ENCODE measurements at places on chromosomes 6 and 20. TPM values are rescaled to one million over a fixed set of nuclear protein-coding genes. Genes with fewer than 3 reads are reported as not detected.
A peak's percentile ranks its signal among the peaks of the same experiment; 100 is the strongest.

ATP5F1E gene
- total RNA-seq = 78.2 TPM

DNA sequence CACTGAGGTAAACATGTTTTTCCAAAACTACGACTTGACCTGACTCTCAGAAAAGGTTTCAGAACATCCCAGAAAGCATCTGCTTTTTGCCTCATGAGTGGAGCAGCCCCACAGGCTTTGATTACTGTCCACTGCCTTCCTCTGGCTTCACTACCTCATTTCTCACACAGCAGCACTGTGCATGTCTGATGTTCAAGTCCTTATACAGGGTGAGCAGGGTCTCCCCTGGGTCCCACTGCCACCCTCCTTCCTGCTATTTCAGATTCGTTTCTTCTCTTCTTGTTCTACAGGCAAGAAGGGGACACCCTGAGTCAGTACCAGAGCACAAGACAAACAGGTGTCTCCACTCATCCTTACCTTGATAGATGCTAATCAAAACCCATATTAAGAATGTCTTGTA, 64.7 kb upstream of the NFATC2 start:
- no peaks in the 10 kb centered on the region for H3K36me3 ChIP-seq
- H3K27ac ChIP-seq = no peak overlapping the region
- H3K4me3 ChIP-seq = no peak overlapping the region
- H3K27me3 ChIP-seq = no peaks in the 10 kb centered on the region
- H3K4me1 ChIP-seq = no peaks in the 10 kb centered on the region

DNA sequence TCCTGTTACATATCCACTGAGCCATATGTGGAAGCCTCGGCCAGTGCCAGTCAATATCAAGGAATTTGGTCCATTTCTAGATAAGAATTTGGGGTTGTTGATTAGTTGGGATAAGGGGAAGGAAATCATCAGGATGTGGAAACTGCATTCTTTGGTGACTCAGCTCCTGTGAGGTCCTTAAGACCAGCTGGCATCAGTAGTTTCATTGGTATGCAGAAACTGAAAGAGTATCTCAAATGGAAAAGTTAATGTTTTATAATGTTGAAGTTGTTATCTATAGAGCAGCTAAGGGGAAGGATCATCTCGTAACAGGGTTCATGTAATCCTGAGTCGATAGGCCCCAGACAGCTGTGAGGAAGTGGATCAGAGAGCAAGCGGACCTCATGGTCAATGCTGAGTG, 87.9 kb upstream of the PRND start:
- no peaks in the 10 kb centered on the region for H3K4me1 ChIP-seq
- no peaks in the 10 kb centered on the region for H3K27me3 ChIP-seq
- DNase-seq = no peak
- no peaks in the 10 kb centered on the region for H3K36me3 ChIP-seq

HLA-F gene
- 744 TPM for total RNA-seq

DNA sequence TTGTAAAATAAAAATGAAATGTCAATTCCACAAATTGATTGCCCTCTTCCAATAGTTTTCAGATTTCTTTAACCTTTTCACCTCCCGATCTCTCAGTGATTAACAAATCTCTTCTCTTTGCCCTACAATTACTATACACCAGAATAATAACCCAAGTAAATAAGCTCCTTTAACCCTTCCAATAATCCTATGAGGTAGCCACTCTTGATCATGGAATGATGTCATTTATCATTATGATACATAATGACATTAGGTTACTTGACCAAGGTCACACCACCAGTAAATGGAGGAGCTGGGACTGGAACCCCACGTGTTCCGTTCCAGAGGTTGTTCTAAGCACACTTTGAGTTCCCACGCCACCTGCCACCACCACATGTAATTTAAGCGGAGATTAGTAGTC, 54.8 kb downstream of the ADAT2 start:
- no peak for DNase-seq
- H3K27ac ChIP-seq = no peak overlapping the region
- H3K27me3 ChIP-seq = no peaks in the 10 kb centered on the region
- H3K4me1 ChIP-seq = peaks cover 24% of the 10 kb centered on the region
- H3K4me3 ChIP-seq = no peak overlapping the region
- H3K36me3 ChIP-seq = peaks cover 2% of the 10 kb centered on the region

SLC22A23 gene
- 5.6 TPM for total RNA-seq

GRCh38 chr6:159151266-159151855, 17.8 kb upstream of the FNDC1 start:
- DNase-seq = peak; percentile 40
- peaks cover 8% of the 10 kb centered on the region for H3K27me3 ChIP-seq
- H3K4me3 ChIP-seq = no peak overlapping the region
- no peak overlapping the region for H3K27ac ChIP-seq
- H3K36me3 ChIP-seq = peaks cover 10% of the 10 kb centered on the region

- no peaks in the 10 kb centered on the region for H3K36me3 ChIP-seq
- no peak for DNase-seq
- H3K27me3 ChIP-seq = no peaks in the 10 kb centered on the region
- no peak overlapping the region for H3K4me3 ChIP-seq
- H3K27ac ChIP-seq = peak overlapping the region; percentile 71
Measured at GRCh38 chr6:41726876-41727275, 8.5 kb downstream of the TFEB start.

GRCh38 chr6:130743175-130743574, 84.0 kb upstream of the SMLR1 start:
- H3K27ac ChIP-seq = no peak overlapping the region
- no peak for DNase-seq
- H3K4me3 ChIP-seq = no peak overlapping the region
- no peaks in the 10 kb centered on the region for H3K27me3 ChIP-seq

DNA sequence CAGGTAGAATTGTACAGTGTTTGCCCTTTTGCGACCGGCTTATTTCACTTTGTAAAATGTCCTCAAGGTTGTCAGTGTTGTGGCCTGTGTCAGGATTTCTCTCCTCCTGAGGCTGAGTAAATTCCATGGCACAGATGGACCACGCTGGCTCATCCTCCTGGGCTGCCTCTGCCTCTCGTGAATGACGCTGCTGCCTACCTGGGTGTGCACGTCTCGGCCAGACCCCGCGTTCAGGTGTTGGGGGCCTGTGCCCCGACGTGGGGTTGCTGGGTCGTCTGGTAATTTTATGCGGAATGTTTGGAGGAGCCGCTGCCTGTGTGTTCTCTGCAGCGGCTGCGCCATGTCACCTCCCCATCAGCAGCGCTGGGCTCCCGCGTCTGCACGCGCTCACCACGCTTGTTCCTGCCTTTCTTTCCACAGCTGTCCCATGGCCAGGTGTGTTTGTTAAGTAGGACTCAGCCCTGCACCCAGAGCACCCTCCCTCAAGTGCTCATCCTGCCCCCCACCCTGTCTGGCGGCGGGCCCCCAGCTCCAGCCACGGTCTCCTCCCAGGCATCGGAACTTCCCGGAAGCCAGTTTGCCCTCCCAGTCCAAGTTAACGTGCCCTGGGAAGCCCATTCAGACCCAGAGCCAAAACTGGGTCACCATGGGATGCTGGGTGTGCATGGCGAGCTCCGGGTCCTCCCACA, 36.1 kb upstream of the CHRNA4 start:
- no peaks in the 10 kb centered on the region for H3K4me1 ChIP-seq
- H3K4me3 ChIP-seq = no peak overlapping the region
- no peaks in the 10 kb centered on the region for H3K36me3 ChIP-seq
- no peak overlapping the region for H3K27ac ChIP-seq

NOTCH4 gene
- total RNA-seq = 1.8 TPM

GRCh38 chr6:118198746-118199145, 291.7 kb downstream of the SLC35F1 start:
- no peaks in the 10 kb centered on the region for H3K27me3 ChIP-seq
- DNase-seq = no peak
- no peaks in the 10 kb centered on the region for H3K4me1 ChIP-seq

MAPK13 gene
- total RNA-seq = 38.7 TPM

PLTP gene
- total RNA-seq = not detected

- no peaks in the 10 kb centered on the region for H3K4me1 ChIP-seq
- no peak for DNase-seq
- H3K36me3 ChIP-seq = no peaks in the 10 kb centered on the region
- no peak overlapping the region for H3K4me3 ChIP-seq
Measured at GRCh38 chr6:168582571-168582981, 141.6 kb downstream of the SMOC2 start.

GRCh38 chr20:407953-408842, at the start of gene RBCK1:
RBCK1 (plus strand) TSS chr20:408299; CDS start chr20:408758, 459 bp downstream.
- peak within 1 kb of the TSS; percentile 96 for H3K27ac ChIP-seq
- peaks cover 22% of the 10 kb centered on the region for H3K36me3 ChIP-seq
- no peaks in the 10 kb centered on the region for H3K27me3 ChIP-seq
- peaks cover 23% of the 10 kb centered on the region for H3K4me1 ChIP-seq
- peak; percentile 89 for DNase-seq

- no peak for DNase-seq
- H3K36me3 ChIP-seq = no peaks in the 10 kb centered on the region
- H3K27me3 ChIP-seq = peaks cover 2% of the 10 kb centered on the region
- no peaks in the 10 kb centered on the region for H3K4me1 ChIP-seq
- H3K4me3 ChIP-seq = no peak overlapping the region
Measured at GRCh38 chr6:100269189-100269588, 195.5 kb downstream of the SIM1 start.

- H3K4me3 ChIP-seq = no peak overlapping the region
- peak overlapping the region; percentile 87 for H3K27ac ChIP-seq
Measured at GRCh38 chr20:53691060-53691810, 97.6 kb upstream of the ZNF217 start.

GRCh38 chr6:41451515-41452163, 94.5 kb upstream of the FOXP4 start:
- H3K27ac ChIP-seq = no peak overlapping the region
- no peak for DNase-seq
- no peak overlapping the region for H3K4me3 ChIP-seq
- H3K27me3 ChIP-seq = peaks cover 11% of the 10 kb centered on the region
- no peaks in the 10 kb centered on the region for H3K4me1 ChIP-seq

CYP39A1 gene
- total RNA-seq = not detected

DNA sequence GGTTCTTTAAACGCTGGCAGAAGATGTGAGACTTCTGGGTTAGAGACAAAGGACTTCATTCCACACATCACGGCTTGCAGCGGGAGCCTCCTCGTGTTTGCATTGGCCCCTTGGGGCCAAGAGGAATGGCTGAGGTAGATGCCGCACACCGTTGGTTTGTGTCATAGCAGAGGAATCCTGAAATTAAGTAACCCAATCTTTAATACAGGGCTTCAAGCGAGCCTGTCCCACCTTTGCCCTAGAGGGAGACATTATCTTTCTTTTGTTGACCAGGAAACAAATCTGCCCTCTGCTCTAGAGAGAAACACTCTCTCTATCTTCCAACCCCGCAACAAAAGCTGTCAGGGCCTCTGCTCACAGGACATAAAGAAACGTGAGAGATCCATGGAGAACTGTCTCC, 277.5 kb upstream of the ZFP64 start:
- H3K4me1 ChIP-seq = no peaks in the 10 kb centered on the region
- no peak overlapping the region for H3K27ac ChIP-seq
- H3K4me3 ChIP-seq = no peak overlapping the region

WFDC10B gene
- total RNA-seq = not detected

DEF6 gene
- total RNA-seq = 268 TPM

TGM3 gene
- not detected for total RNA-seq

DNA sequence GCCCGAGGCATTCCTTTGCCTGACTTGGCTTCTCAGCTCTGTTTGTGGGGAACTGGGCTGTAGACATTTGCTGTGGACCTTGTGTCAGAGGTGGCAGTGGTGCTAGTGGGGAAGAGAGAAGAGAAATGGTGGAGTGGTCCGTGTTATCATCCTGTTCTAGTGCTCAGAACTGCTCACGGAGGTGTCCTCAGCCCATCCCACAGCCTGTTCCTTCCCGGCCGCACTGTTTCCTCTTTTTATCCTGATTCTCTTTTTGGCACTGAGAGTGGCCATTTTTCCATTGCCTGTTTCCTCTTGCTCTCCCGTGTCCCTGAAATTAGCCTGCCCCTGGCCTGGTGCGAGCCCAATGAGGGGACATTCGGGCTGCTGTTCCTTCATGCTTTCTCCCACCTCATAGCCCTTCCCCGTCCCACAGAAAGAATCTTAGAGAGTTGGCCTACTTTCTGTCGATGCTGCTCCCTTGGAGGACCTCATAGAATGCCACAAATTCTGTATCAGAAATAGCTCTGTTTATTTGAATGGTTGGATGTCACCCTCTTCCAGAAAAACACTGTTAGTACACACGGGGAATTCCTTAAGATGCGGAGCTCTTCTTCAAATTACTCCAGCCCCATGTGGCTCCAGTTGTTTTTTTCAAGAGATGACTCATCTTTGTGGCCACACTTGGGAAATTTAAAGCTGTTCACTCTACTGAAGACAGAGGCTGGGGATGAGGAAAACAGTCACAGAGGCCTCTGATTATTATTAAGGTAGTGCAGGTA, 26.1 kb downstream of the FARS2 start:
- H3K36me3 ChIP-seq = peaks cover 5% of the 10 kb centered on the region
- H3K4me1 ChIP-seq = peaks cover 38% of the 10 kb centered on the region
- H3K4me3 ChIP-seq = no peak overlapping the region
- DNase-seq = no peak

GRCh38 chr6:106318061-106318460, 7.5 kb downstream of the ATG5 start:
- H3K36me3 ChIP-seq = peaks cover 10% of the 10 kb centered on the region
- DNase-seq = no peak
- no peak overlapping the region for H3K4me3 ChIP-seq
- peaks cover 71% of the 10 kb centered on the region for H3K4me1 ChIP-seq
- H3K27ac ChIP-seq = no peak overlapping the region

DNA sequence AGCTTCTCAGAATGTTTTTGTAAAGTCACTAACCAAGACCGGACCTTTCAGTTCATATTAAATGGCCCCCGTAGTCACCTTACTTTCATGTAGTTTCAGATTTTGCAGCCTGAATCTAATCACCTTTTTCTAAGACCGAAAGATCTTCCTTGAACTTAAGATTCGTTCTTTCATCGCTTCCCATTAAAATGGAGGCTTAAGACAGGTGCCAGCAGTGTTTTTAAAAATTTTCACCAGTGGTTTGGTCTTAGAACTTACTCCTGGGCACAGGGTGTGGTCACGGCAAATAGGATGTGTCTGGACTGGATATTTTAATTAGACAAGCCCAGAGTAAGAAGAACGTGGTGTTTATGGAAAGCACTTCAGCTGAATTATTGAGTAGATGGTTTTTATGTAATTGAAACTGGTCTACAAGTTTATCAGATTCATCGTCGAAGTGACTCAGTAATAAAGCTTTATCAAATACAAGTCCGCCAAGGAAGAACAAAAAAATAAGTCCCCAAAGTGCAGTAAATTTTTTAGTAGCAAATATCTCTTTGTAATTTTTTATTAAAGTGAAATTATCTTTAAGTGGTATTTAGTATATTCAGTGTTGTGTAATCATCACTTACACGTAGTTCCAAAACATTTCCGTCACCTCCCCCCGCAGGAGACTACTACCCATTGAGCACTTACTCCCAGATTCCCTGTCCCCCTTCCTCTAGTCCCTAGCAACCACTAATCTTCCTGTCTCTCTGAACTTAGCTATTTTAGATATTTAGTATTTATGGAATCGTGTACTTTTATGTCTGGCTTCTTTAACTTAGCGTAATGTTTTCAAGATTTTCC, 868 bp downstream of the SRSF3 start:
- H3K4me1 ChIP-seq = peaks cover 47% of the 10 kb centered on the region
- DNase-seq = peak; percentile 46
- peak overlapping the region; percentile 100 for H3K27ac ChIP-seq
- H3K4me3 ChIP-seq = peak overlapping the region; percentile 100
- H3K36me3 ChIP-seq = peaks cover 55% of the 10 kb centered on the region

All from naive thymus-derived CD8-positive, alpha-beta T cell (primary cell).